Sigmoid colon (tissue), 7 donors: ENCODE measurements at places on chromosomes 11 and 22. TPM values are rescaled to one million over a fixed set of nuclear protein-coding genes. Genes with fewer than 3 reads are reported as not detected.

The DMC1 gene
- 2.2 TPM for total RNA-seq

The CECR2 gene
- total RNA-seq = 2.8 TPM

The UBASH3B gene
- 12.9 TPM for total RNA-seq

The MIOX gene
- total RNA-seq = not detected

The KDM4D gene
- total RNA-seq = not detected

The RCOR2 gene
- 0.49 TPM for total RNA-seq
